ENCODE measurements at places on chromosomes 4 and X. TPM values are rescaled to one million over a fixed set of nuclear protein-coding genes. Genes with fewer than 3 reads are reported as not detected.
A peak's percentile ranks its signal among the peaks of the same experiment; 100 is the strongest.

DNA sequence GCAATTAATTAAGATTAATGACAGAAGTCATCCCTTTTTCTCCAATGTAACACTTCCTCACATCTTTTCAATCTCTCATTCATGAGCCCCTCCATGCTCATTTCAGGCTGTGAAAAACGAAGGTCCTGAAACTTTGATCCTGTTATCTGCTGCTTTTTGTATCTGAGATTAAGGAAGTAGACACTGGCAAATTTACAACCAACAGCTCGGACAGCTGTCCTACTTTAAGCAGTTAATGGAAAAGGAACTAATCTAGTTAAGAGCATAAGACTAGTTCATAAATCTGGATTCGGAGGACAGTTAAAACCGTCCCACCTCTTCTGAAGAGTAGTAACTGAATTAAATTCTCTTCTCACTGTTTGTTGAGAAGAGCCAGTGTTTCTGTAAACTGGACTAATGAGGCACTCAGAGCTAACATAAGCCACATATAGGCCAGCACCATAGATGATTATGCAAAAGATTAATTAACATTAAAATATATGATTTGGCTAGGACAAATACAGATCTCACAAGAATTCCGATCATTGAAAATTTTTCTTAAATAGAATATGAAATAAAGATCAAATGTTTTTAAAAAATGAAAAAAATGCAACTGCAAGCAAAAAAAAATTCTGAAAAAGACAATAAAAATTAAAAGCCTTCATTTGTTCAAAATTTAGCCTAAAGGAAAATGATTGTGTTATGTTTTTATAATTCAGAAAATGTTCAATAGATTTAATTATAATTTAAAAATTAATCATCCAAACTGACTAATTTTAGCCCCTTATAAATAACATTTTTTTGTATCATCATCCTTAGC, 114.4 kb downstream of the ANTXR2 start:
- DNase-seq = no peak

DNA sequence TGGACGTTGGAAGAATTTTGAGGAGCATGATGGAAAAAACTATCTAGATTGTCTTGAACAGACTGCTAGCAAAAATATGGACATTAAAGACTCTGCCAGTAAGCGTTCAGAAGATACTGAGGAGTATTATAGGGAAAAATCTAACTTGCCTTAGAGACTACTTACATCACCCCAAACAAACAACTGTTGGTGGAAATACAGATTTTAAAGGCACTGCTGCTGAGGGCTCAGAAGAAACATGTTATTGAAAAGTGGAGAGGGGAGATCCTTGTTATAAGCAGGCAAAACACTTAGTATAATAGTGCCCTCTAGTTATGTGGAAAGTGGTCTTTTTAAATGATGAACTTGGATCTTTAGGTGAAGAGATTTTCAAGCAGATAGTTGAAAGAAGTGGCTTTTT, 29.2 kb downstream of the MAD2L1 start:
- DNase-seq = no peak

GRCh38 chr4:169079942-169080827, 70.1 kb upstream of the CBR4 start:
- DNase-seq = peak; percentile 29

Gene GDPD2
- total RNA-seq = 15.3 TPM

DNA sequence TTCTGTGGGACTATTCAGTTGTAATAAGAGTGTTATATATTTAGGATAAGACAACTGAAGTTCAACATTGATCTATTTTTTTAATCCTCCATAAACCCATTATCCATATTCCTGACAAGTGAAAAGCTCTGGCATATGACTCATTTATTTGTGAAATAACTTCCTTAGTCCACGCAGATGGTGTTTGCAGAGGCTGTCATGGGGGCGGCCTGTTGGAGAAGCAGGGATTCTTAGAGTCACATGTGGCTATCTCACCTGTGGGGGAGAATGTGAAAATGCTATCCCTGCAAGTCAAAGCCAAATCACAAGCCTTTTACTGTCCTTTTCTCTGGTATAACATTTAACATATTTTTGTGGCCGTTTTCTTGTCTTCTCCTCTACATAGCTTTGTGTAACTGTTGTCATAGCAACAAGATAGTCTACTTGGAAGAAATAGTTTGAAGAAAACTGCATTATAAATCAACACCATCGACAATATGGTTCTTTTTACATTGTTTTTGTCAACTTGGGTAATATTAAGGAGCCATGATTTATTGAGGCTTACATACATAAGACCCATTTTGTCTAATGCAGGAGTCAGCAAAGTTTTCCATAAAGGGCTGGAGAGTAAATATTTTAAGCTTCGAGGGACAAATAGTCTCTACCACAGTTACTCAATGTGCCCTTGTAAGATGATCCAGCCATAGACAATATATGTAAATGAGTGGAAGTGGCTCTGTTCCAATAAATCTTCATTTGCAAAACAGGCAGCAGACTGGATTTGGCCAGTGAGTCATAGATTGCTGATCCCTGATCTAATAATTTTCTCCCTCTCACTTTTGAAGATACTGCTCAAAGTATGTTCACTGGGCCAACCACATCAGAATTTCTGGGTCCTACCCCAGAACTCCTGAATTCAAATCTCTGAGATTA, 395.0 kb downstream of the DTHD1 start:
- no peak for DNase-seq

Gene PIN4
- 10.4 TPM for total RNA-seq

DNA sequence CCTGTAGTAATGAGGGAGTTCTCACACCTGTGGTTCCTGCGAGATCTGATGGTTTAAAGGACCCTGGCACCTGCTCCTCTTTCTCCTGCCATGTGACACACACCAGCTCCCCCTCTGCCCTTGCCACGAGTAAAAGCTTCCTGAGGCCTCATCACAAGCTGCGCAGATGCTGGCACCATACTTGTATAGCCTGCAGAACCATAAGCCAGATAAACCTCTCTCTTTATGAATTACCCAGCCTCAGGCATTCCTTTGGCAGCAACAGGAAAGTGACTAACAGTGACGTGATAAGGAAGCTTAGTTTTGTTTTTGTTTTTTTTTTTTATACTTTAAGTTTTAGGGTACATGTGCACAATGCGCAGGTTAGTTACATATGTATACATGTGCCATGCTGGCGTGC, 130.9 kb downstream of the AFAP1 start:
- no peak for DNase-seq

Measured in colonic mucosa (tissue), 4 donors.